ENCODE measurements at places on chromosomes 2 and 18.

DNA sequence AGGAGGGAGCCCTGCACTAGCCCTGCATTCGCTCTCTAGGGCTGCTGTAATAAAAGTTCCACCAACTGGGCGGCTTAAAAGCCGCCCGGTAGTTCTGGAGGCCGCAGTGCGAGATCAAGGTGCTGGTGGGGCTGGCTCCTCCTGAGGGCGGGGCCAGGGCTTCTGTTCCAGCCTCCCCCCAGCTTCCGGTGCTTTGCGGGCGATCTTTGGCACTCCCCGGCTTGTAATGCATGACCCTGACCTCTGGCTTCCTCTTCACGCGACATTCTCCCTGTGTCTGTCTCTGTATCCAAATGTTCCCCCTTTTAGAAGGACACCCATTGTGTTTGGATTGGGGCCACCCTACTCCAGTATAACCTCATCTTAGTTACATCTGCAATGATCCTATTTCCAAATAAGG, 84.5 kb downstream of the ZCCHC2 start:
- DNase-seq: no peak

DNA sequence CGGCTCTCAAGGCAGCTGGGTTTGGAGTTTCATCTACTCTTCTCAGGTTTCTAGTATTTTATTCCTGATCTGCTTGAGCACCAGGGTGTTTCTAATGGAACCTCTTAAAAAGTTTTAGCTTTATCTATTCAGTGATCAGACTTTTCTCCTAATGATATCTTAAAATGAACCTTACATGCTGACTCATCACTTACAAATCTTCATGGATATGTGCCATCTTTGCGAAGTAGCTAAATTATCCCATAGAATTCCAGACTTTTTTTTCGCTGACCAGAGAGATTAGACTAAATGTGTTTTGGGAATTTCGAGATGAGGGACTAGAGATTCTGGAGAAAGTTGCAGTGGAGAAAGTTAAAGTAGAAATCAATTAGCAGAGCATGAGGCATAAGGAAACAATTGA, 401.0 kb downstream of the GRB14 start:
- DNase-seq: no peak

DNA sequence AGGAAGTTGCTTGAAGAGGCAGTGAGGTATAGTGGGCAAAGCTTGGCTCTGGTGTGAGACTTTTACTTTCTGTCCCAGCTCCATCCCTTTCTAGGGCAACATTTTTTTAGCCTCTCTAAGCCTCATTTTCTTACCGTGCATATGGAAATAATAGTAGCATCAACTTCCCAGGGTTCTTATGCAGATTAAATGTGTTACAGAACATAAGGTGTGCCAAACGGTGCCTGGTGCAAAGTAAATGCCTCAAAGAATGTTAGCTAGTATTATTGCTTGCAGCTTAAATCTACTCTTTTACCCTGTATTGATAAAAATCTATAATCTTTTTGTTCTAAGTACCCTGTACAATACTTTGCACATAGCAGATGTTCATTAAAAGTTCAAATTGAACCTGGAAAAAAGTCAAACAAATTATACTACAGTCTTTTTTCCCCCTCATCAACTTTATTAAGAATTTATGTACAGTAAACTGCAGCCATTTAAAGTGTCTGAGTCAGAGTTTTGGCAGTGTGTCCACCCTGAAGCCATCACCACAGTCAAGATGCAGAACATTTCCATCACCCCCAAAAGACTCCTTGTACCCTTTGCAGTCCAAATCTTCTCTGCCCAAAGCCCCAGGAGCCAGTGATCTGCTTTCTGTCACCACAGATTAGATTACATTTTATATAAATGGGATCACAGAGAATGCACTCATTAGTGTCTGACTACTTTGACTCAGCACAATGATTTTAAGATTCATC, 10.6 kb downstream of the MAPRE2 start:
- DNase-seq: no peak

DNA sequence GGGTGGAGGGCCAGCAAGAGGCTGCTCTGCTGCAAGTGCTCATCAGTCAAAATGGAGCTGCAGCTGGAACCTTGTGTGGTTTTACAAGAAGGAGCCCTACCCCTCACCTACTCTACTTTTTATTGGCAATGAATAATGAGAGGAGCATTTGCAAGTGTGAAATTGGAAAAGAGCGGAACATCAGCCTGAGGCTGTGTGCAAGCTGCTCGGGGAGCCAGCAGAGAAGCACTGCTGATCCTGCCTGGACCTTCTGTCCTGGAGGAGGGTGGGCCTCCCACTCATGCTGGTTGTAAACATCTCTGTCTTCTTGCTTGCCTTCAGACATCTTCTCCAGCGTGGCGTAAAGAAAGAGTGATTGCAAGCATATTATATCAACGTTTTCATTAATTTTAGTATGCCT, 256.2 kb downstream of the DLGAP1 start:
- DNase-seq: no peak

DNA sequence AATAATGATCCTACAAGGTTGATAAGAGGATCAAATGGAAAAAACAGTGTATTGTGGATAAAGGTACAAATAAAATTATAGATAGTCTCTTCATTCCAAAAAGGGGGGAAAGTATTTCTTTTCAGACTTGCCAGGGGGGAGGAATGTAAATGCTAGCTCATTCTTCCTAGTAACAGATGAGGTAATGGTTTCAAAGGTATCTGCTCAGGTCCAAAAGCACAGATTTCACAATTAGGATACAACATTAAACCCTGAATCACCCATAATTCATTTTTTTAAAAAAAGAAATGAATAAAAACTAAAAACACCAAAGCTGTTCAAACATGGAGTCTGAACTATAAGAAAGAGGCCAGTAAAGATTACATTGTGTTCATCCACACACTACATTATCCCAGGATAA, 142.0 kb downstream of the ATAD2B start:
- DNase-seq: no peak

- DNase-seq: no peak
Observed at GRCh38 chr2:119425119-119425405, 6.6 kb upstream of the TMEM37 start.

DNA sequence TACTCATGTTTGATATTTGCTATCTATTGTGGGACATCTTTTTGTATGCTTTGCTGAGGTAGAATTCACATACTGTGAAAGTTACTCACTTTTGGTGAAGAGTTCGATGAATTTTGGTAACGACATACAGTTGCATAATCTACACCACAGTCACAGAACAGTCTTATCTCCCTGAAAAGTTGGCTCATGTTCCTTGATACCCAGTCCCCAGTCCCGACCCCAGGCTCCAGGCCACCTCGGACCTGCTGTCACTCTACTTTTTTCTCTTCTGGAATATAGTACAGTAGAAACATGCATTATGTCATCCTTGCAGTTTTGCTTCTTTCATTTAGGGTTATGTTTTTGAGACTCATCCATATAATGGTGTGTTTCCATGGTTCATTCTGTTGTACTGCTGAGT, 191.7 kb downstream of the FAM210A start:
- DNase-seq: no peak

DNA sequence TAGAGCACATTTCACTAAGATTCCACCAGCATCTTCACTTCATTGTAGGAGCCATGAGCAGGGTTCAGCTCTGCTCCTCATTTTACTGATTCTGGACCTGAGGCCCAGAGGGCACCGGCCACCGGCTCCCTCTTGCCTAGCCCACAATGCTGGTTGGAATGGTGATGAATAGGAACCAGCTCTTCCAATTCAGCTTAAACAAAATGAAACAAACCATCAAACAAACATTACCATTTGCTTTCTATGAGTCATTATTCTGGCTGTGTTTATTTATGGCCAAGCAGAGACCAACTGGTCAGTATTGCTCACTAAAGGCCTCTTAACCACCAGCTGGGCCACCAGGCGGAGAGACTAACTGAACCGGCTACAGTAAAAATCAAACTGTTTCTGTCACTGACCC, 176.7 kb downstream of the MTX2 start:
- DNase-seq: no peak

GRCh38 chr2:227115761-227116160, 48.2 kb downstream of the COL4A4 start:
- DNase-seq: no peak
